ENCODE measurements at places on chromosomes 3 and 15.

DNA sequence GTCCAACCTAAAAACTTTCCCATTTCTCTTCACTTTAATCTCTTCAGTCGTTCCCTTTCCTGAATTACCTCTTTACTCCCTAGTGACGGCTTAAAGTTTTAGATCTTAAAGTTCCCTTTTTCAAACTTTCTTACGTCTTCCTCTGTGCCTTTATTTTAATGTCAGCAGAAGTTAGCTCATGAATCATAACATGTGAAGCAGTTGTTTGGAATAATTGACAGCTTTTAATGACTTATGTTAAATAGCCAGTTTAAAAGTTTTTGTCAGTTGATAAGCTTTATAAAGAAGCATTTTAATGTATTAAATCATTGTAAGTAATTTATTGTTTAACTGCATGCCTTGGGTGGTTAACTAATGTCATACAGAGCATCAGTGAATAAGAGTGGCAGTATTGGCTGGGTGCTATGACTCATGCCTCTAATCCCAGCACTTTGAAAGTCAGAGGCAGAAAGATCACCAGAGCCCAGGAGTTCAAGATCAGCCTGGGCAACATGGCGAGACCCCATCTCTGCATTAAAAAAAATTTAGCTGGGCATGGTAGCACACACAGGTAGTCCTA lies 33.9 kb downstream of the PIK3CA start:
- no peak for DNase-seq

DNA sequence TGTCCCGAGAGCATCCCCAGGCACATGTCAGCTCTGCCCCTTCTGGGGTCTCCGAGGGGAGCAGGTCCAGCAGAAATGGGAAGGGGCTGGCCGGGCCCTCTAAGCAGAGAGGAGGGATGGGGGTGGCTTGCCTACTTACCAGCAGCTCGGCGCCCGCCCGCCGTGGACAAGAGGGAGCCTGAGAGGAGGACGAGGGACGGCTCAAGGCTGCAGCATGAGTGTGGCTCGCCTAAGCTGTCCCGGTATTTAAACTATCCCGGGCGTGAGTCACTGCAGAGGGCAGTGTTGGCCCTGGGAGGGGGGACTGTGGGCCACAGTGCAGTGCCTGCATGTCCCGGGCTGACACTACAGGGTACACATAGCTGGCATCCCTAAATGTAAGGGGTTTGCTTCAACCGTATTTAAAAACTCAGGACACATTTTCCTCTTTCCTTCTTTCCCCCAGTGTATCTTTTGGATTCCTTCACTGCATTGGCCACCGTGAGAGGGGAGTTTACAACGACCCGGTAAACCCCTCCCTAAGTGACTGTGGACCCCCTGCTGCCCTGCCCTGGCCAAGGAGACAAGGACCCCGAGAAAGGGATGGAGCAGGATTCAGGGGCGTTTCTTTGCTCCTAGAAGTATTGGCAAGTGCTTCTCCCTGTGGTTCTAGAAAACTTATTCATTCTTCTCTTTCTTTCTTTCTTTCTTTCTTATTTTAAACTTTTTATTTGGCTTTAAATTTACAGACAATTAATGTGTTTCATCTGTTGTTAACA lies at the start of gene LRRC15:
Gene LRRC15, minus strand, starts transcription at position 222 of the 758 bp plus-strand sequence. CDS start 8,700 bp downstream, outside the sequence.
- DNase-seq, result no peak

DNA sequence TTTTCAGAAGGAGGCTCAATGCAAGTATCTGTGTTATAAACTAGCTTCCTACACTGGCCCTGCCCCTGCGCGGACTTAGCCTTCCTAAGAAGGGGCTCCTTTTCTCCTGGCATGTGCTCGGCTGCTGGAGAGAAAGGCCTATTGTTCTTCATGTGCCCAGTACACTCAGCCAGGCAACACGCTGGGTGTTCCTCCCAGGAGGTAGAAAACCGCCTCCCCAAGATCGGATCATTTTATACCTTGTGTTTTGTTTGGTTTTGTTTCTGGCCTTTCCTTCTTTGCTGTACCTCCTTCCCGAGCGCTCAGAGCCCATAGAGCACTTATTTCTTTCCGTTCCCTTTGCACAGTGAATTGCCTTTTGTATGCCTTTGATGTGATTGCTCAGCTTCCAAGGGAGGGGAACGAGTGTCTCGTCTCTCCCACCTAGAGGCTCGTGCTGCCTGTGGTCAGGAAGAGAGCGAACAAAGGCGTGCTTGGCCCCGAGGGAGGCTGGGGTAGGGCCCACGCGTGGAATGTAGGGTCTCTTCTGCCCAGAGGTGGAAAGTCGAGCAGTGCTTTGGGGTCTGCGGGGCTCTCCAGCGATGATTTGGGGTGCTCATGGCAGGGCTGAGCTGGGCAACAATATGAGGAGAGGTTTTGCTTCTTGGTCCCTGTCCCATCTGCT lies 30.0 kb downstream of the CCNL1 start:
- no peak for DNase-seq

DNA sequence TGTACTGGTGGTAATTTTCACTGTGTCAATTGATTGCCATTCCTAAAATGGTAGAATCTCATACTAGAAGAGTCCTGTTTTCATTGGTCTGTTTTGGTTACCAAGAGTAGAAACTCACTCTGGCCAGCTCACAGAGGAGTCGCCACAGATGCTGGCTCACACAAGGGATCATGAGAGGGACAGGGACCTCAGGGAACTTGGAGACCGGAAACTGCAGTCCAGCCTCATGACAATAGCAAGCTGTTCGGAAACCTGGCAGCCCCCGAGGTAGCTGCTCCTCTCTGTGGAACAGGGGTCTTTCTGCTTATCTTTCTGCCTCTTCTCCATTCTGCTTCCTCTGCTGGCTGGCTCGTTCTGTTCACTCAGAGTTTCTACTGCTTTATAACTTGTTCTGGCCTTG lies 192.9 kb downstream of the PLCL2 start:
- DNase-seq, result no peak

GRCh38 chr15:69486481-69487110 lies 34.0 kb downstream of the RPLP1 start:
- DNase-seq, result no peak

DNA sequence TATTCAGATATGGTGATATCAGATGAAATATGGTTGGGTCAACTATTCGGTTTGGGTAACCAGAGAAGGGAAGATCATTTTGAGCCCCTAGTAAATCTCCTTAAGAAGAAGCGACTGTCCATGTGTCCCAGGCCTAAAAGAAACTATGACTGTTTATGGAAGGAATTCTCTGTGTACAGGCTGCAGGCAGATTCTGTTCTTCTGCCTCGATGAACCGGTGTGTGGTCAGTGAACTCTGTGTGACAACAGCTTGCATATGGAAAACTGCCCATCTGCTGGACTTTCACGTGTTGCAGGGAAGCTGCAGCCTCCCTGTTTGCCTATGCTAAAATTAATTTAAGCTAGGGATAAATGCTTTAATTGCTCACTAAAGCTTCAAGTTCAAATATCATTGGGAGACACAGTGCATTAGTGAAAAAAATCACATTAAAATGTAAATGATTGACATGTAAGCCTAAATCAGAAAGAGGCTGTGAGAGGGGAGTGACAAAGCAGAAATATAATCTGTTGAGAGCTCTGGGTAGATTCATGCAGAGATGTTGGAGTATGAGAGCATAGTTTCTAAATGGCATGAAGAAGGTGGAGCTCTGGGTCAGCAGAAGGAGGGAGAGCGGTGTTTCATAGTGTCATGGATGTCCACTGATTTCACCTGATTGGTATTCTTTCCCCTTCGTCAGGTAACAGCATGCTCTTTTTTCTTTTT lies 65.4 kb upstream of the PFN2 start:
- no peak for DNase-seq

DNA sequence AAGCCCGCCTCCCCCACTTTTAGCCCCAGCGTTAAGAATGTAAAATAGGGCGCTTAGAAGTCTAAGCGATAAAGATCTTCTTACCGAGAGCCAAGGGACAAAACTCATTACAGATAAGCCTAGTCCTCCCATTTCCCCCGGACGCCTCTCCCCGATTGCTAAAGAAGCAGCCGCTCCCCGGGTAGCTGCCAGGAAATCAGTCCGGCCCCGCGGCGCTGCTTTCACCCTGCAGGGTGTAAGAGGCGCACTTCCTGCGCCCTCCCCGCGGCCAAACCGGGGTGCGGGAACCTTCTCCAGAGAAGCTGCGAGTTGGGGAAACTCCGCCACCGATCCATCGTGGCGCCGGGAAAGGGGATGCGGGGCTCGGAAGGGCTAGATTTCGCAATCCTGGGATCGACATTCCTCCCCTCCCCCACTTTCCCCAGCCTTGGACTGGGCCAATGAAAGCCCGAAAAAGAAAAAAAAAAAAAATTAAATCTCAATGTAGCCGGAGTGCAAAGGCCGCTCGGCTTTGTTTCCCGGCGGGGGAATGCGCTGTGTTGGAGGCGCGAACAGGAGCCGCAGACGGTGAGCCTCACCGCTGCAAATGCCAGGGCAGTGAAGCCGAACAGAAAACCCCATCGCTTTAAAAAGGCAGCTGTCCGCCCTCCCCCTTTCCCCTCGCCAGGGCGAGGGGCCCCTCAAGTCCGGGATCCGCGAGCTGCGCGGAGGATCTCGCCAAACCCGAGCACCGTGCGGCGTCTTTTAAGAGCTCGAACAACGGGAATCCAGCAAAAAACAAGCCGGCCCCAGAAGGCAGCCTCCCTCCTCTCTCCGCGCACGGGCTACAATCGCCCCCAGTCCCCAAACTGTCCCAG lies 626 bp upstream of the PTPRG start:
- DNase-seq, result peak; percentile 5

DNA sequence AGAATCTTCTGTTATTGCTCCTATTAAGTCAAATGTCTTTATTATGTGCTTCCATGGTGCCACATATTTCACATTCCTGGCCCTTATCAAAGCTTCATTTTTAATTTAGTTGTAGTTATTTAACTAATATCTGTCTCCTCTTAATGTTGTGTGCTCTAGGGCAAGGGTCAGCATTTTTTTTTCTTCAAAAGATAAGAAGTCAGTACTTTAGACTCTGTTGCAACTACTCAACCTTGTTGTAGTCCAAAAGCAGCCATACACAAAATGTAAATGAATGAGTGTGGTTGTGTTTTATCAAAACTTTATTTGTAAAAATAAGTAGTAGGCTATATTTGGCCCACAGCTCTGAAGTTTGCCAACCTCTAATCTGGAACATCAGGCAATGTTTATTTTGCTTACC lies 394.7 kb upstream of the CBLB start:
- no peak for DNase-seq

DNA sequence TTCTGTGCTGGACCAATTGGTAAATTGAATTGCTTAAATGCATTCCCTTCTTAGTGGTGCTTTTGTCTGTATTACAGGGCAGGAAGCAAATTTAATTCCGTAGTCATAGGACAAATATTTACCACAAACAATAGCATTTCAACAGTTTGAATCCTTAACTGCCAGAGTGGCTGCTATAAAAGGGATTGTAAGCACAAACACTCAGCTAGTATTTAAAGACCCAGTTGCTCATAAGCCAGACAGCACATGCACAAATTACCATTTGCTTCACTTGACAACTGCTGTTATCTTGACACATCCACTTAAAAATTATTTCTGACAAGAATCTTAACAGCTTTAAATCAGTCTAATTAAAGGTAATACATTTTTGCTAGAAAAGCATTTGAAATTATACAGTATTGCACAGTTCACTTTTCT lies 490.2 kb upstream of the ADAMTS9 start:
- DNase-seq, result no peak

GRCh38 chr3:104359546-104359945 lies 1007.2 kb upstream of the ALCAM start:
- no peak for DNase-seq

GRCh38 chr3:54481606-54482365 lies 359.4 kb downstream of the CACNA2D3 start:
- DNase-seq, result no peak

GRCh38 chr3:158961911-158962310 lies 160.1 kb downstream of the MFSD1 start:
- DNase-seq, result no peak

- DNase-seq, result no peak
Observed at GRCh38 chr3:129655291-129655700, 48.8 kb upstream of the PLXND1 start.

- DNase-seq, result no peak
Observed at GRCh38 chr3:58047826-58048225, 39.6 kb downstream of the FLNB start.

GRCh38 chr3:39379778-39380155 lies 3.4 kb upstream of the SLC25A38 start:
- DNase-seq, result peak; percentile 60

GRCh38 chr3:164452707-164453106 lies 625.6 kb downstream of the SI start:
- no peak for DNase-seq

GRCh38 chr3:128307781-128308469 lies 154.6 kb downstream of the EEFSEC start:
- DNase-seq, result no peak

- peak; percentile 94 for DNase-seq
Observed at GRCh38 chr3:13346481-13347389, 73.4 kb downstream of the NUP210 start.

- DNase-seq, result peak; percentile 22
Observed at GRCh38 chr15:58988006-58988785, 733 bp downstream of the RNF111 start.

DNA sequence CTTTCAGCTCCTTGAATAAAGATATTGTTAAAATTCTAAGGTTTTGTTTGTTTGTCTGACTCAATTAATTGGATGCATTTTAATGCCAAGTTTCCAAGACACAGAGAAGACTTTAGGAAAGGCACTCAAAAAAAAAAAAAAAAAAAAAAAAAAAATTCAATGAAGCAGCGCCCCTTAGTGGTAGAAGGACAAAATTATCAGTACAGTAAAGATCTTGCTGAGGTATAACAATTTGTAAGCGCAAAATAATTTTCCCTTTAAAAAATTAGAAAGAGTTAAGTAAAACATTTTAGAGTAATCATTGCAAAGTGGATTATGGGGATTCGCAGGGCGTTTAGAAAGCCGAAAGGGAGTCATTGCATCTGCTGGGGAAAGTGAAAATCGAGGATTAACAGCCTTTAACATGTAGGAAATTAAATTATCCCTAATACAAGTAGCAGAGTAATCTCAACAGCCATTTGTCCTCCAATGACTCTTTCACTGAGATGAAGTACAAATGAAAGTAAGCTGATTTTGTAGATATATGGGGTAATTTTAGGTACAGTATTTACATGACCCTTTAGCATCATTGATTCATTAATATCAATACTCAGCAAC lies 5.8 kb upstream of the DIS3L start:
- peak; percentile 33 for DNase-seq

GRCh38 chr3:155312781-155313180 lies 19.3 kb upstream of the STRIT1 start:
- DNase-seq, result no peak

DNA sequence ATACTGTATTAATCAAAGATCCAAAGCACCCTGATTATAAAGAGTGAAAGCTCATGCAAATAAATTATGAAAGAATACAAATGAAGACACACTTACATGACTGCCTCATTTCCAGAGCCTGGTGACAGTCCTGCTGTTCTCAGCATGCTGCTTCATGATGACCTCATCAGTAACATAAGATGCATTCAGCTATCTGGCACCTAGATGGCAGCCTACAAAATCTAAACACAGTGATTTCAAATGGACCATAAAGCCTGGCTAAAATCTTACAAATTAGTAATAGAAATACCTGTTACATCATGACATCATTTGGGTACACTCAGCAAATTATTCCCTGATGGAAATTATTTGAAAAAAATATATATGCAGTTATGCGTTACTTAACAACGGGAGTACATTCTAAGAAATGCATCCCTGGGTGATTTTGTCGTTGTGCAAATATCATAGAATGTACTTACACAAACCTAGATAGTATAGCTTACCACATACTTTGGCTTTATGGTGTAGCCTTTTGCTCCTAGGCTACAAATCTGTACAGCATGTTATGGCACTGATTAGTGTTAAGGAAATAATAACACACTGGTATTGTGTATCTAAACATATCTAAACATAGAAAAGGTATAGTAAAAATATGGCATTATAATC lies 207.2 kb downstream of the EPHA3 start:
- DNase-seq, result peak; percentile 37

GRCh38 chr3:107800710-107801109 lies 277.9 kb downstream of the BBX start:
- DNase-seq, result no peak

GRCh38 chr3:67655364-67656121 lies 1.1 kb upstream of the SUCLG2 start:
- DNase-seq, result peak; percentile 90
